Hematopoietic multipotent progenitor cell (in vitro differentiated cells): ENCODE measurements at places on chromosomes 5 and 9.

DNA sequence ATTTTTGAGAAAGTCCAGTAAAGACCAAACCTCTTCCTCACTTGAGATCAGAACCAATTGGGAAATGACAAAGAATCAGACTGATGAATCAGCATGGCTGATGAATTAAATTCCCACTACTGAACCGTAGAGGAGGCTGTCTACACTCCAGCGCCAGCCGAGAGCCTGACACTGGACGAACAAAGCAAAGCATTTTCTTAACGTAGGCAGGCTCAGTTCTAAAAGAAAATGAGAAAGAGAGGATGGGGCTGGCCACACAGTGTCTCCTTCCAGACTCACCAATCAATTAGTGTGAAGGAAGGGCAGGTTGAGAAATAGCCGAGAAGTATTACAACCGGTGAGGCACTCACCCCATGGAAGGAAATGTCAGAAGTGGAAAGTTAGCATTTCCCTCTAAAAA is 49.4 kb downstream of the ITGA1 start:
- DNase-seq = no peak

DNA sequence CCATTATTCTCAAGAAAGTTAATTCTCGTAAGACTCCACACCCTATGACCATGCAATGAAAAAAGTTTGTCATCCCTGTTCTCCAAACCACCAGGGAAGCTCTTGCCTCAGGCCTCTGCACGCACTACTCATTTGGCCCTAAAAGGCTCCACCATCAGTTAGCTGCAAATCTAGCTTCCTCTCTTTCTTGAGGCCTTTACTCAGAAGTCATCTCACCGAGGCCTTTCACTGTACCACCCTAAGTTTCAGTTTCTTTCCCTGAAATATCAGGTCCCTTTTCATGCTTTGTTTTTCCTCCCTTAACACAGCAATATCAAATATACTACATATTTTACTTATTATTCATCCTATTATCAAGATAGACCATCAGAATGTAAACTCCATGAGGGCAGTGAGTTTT is 39.1 kb downstream of the OXCT1 start:
- DNase-seq = no peak

- DNase-seq = no peak
Measured at GRCh38 chr5:72630081-72630480, 122.9 kb upstream of the ZNF366 start.

- no peak for DNase-seq
Measured at GRCh38 chr5:151476016-151476415, 28.6 kb downstream of the SLC36A1 start.

- no peak for DNase-seq
Measured at GRCh38 chr5:37896159-37896558, 56.3 kb upstream of the GDNF start.

- no peak for DNase-seq
Measured at GRCh38 chr9:75109210-75109839, 21.0 kb downstream of the OSTF1 start.

- no peak for DNase-seq
Measured at GRCh38 chr5:124645396-124645795, 101.0 kb downstream of the ZNF608 start.

DNA sequence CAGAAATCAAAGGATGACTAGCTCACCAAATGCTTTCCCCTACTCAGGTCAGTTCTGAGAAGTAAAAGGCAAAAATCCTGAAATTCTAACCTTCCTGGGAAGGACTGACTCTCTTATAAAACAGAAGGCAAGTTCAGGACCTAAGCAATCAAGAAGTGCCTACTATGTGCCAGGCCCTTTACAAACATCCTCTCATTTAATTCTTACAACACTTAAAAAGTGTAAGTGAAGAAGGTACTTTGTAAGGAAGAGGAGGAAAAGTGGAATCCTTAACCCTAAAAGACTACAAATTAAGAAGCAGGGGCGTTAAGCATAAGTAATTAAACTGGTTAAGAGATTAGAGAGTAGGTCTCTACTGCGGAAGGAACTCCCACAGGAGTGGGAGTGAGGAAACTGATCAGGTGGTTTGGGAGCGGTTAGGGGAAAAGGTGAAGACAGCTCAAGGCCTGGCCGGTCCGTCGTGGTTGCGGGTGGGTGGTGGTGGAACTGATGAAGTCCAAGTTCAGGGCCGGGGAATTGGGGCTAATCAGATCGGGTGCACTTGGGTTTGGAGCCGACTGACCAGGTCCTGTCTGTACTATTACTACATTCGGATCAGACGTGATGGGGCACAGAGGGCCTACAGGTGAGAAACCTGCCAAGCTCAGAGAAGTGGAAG is 839 bp downstream of the MED27 start:
- DNase-seq = no peak

- no peak for DNase-seq
Measured at GRCh38 chr5:137096149-137097103, 402.7 kb downstream of the SPOCK1 start.

DNA sequence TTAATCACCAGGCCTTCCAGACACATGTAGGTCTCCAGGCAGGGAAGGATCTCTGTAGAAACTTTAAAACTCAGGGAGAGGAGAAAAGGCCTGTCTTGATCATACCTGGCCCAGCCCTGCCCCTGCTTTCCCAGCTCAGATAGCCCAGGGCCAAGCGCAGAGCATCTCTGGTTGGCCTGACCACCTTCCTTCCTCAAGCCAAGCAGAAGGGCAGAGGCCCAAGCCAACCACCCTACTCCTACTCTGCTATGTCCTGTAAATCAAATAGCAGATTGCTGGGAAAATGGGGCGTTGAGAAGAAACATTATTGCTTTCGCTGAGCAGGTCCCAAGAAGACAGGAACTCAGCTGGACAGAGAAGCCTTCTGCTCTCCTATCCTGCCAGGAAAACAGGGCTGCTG is 14.3 kb downstream of the ENHO start:
- DNase-seq = no peak

GRCh38 chr5:1732238-1732941 is 67.2 kb downstream of the MRPL36 start:
- no peak for DNase-seq

DNA sequence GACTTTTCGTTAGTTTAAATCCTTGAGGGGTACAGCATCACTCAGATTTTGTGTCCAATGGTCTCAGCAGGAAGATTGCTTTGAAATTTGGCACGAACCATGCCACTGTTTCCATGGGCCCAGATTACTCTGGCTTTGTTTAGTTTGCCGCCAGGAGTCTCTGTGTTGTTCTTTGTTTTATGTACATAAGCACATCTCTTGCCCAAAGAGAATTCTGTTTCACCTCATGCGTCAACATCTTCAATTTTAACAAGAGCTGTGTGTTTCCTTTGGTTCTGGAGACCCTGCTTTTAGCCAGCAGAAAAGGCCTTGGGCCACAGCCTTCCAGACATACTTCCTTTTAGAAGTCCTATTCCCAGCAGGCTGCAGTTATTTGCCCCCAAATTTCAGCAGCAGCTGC is 62.4 kb downstream of the TNPO1 start:
- DNase-seq = no peak

- DNase-seq = no peak
Measured at GRCh38 chr9:92658176-92658575, 11.8 kb downstream of the IPPK start.

DNA sequence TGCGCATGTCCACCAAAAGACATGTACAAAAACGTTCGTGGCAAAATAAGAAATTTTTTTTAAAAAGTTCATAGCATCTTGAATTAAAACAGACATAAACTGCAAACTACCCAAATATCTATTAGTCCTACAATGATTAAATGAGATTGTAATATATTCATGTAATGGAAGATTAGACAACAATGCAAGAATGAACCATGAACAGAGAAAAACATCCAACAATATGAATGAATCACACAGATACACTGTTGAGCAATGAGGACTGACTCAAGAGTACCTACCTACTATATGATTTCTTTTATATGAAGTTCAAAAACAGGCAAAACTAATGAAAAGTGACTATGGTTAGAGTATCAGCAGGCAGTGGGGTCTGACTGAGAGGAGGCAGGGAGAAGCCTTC is 17.9 kb upstream of the CTNNAL1 start:
- DNase-seq = no peak

DNA sequence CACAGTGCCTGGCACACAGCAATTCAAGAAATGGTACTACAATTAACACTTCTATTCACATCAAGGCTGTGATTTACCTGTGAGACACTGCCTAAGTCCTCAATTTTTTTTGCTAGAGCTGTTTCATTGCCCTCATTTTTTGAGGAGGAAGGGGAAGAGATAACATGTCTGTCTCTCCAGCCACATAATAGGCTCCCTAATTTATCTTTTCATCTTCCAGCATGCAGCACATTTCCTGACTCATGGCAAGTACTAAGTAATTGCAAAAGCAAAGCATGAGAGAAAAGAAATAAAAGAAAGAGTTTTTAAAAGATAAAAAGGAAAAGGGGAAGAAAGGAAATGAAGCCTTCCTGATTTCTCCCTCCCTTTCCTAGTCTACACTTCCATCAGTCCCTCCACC is 26.9 kb upstream of the RNF38 start:
- DNase-seq = no peak

GRCh38 chr5:73497497-73498056 is 665 bp upstream of the BTF3 start:
- DNase-seq = no peak

DNA sequence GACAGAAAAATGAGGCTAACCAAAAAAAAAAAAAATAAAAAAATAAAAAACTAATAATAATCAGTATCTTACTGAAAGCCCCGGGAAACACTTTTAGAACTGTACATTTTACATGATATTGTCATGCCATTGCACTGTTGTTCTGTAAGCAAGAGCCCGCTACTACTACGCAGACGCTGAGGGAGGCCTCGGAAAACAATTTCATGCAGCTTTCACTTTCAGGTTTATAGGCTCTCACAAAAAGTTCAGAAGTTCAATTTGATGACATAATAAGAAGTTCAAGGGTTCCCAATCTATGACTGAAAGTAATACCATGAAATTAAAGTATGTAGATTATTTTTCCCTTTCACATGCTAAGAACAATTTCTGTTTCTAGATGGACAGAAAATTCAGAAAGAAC is 318.3 kb upstream of the ITGA1 start:
- DNase-seq = no peak
